ENCODE measurements at places on chromosomes 5 and 9.

- no peak for DNase-seq
Measured at GRCh38 chr9:87748881-87749280, 23.0 kb downstream of the CTSL start.

- DNase-seq: no peak
Measured at GRCh38 chr9:96168882-96169281, 133.1 kb downstream of the HSD17B3 start.

GRCh38 chr5:78983601-78984438, 1.3 kb downstream of the ARSB start:
- DNase-seq: no peak

- no peak for DNase-seq
Measured at GRCh38 chr9:74330487-74331214, 166.5 kb upstream of the RORB start.

DNA sequence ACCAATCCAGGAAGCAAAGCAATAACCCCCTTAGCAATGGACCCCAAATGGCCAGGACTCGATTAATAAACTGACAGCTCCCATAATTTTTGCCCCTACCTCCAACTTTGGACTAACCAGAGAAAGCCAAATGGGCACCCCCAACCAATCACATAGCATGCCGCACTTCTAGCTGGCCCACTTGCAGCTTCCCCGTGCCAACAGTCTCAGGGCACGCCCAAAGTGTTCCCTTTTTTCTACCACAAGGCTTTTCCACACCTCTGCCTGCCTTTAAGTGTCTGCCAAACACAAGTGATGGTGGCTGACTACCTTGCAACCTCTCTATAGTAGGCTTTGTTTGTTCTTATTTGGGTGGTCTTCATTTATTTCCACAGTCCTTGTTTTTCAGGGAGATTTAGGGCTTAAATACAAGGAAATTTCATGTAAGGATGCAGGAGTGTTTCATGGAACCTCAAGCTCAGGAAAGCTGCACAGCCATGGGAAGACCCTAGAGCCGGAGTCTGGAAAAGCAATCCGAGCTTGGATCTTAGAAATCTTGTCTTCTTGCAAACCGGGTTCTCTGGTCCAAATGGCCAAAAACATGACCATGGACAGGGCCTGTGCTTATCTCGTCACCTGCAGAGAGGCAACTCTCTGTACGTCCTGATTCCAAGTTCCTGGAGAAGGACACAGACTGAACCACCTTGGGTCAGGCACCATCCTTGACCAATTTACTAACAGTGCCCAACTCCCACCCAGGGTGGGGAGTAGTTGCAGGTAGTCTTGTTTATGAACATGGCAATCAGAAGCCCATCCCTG, 89.2 kb downstream of the THBS4 start:
- no peak for DNase-seq

- no peak for DNase-seq
Measured at GRCh38 chr5:56543441-56544388, 271.6 kb upstream of the MAP3K1 start.

DNA sequence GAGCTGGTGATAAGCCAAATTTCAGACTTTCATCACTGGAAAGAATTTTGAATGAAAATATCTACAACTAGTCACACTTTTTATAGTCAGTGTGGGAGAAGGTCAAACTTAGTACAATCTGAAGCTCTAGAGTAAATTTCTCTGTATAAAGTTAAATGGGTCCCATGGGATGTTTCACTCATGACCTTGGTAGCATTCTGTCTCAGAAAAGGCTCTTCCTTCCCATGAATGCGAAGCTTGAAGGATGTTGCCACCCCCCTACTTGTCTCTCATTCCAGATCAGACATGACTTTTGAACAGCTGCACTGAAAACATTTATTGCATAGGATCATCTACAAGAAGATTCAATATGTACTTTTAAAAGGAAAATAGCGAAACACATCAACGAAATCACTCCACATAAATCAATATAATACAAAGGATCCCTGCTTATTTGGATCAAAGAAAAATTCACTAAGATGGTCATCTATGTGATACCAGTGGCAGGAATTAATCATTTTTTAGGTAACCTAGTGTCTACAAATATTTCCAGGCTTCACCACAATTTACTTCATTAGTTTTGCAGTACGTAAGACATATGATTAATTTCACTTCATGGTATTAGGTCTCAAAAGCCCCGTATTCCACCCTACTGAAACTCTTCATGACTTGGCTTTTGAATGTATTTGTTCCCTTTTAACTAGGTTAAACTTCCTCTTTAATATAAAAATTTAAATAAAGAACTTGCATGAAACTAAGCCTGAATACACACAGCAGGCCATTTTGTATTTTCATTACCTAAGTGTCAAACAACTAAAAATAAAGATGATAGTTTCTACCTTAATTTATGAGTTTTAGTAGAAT, 4.4 kb downstream of the ST8SIA4 start:
- DNase-seq: no peak

GRCh38 chr9:81132796-81133195, 556.6 kb downstream of the TLE1 start:
- no peak for DNase-seq

- no peak for DNase-seq
Measured at GRCh38 chr5:175836737-175837136, 34.6 kb upstream of the CPLX2 start.

DNA sequence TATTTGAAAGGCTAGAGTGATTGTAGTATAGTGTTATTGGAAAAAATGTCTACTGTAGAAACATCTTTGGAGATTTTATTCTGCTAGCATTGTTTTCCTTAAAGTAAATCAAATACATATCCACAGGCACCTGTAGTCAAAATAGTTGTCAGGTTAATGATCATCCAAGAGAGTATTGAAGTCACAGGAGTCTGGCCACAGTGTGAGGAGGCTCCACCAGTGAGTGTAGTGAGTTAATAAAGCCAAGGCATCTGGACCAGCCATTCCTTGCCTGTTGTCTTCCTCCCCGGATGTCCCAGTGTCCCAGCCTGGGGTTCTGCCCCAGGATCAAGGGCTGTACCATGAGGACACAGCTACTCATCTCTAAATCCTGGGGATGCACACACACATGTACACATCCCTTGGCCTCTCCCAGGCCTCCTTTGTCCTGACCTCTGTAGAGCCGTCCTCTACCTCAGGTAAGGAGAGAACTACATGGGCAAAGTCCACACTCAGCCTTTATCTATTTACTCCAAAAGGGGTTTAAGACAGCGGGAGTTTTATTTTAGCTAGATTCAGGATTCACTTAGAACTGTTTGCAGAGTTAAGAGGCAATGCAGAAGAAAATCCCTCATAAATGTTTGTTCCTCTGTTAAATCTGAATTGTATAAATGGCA, 3.7 kb downstream of the PIK3R1 start:
- no peak for DNase-seq

DNA sequence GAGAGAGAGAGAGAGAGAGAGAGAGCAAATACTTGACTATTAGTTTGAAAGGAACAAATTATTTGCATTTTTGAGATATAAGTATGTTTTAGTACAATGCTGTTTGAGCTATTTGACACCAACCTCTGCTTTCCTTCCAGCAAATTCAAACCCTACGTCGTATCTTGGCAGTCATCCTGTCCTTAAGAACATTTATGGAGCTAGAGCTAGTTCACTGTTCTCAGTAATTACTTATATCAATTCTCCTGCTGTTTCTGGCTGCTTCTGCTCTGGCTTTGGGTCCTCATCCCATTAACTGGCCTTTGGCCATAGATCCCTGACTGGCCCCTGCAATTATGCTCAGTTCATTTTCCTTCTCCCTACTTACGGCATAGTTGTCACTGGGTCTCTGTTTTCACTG, 19.9 kb upstream of the ERAP2 start:
- DNase-seq: no peak

DNA sequence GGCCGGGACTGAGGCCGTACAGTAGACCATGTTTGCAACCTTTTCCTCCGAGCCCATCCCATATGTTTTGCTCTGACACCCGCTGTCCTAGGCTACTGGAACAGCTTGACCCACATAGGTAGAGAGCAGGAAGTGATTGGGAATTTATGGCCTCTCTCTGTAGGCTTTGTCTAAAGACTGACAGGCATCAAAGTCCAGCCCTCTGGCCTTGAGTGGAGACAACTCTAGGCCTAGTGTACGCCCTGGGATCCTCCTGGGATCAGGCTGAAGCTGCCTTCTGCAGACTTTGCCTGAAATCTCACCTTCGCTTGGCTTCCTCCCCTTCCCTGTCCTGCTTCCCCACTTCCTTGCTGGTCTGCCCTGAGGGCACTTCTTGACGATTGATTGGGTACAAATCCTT, 13.6 kb upstream of the AKNA start:
- DNase-seq: no peak

DNA sequence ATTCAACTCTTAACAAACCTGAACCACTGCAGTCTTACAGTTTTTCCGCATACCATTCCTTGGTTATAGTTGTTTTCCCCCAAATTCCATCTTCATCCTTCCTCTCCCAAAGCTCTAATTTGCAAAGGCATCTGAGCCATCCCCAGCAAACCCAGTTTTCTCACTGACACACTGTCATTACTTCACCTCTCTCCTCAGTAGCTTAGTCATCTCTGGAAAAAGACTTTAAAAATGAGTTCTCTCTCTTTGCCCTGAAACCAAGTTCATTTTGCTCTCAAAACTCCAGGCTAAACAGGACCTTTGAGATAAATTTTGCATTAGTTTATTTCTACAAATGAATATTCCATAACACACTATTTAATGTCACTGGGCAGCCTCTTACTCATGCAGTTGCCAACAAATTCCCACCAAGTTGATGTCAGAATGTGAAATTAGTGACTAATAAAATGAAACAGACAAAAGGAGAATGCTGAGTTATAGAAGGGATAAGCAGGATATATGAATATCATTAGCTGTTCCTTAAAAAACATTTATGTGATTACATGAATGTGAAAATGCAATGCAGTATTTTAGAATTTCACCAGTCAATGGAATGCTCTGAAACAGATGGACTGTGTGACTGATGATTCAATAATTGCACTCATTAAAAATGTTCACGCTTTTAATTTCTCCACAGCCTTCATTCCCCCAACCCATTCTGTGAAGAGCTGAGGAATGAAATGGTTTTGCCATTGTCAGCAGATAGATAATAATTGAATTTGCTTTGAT, 107.4 kb upstream of the DMAC1 start:
- no peak for DNase-seq

DNA sequence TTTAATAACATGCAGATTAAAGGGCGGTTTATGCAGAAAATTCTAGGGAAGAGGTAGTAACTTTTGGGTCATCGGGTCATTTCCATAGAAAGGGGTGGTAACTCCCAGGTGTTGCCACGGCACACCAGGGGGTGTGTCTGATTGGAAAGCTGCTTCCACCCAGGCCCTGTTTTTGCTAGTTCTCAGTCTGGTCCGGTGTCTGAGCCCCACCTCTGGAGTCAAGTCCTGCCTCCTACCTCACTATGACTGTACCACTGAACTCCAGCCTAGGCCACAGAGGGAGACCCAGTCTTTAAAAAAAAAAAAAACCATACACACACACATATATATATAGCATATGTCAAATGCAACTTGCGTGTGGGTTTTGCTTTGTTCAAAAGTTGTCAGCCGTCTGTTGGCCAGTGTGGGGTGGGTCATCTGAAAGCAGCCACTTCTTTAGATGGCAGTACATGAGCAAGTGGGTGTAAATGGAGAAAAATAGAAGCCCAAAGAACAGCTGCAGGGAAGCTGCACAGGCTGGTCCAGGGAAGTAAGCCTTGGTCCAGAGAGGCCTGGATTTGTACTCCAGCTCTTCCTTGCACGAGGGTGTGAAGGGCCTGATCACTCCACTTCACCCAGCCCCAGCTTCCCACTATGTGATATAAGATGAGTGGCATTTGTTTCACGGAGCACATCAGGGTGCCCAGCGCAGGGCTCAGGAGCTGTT, 110.7 kb upstream of the SPRY4 start:
- DNase-seq: no peak

DNA sequence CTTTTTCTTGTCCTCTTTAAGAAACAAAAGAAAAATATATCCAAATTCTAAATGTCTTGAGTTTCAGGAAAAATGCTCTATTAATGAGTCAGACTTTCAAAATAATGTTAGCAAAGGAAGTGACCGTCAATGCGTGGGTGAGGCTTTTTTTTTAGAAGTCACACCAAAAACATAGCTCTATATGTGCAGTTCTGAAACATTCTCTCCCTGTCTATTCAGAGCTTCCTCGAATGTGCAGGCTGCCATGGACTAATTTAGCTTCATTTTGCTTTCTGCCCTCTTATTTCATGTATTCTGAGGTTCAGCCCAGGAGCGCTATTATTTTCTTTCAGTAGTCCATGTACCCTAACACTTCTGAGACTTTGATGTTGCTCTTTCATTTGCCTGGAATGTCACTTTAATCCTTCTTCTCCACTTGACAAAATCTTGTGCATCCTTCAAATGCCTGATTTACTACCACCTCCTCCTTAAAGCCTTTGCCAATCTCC, 72.5 kb upstream of the RASA1 start:
- no peak for DNase-seq

- DNase-seq: no peak
Measured at GRCh38 chr5:11377896-11378295, 526.4 kb downstream of the CTNND2 start.

DNA sequence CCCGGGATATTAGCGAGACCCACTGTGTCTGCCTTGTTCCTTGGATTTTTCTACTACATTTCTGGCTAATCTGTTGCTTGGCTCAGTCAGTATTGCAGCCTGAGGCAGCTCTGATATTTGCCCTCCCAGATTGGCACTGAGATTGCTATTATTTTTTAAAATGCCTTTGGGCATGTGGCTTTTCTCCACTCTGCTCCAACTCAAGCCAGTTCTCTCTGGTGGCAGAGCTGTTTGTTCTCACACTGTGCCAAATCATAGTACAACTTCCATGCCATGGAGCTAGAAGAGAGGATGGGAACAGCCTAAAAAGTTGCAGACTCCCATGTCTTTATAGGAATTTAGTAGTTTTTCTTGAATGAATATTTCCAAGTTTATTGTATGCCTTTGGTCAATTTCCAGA, 155.9 kb upstream of the ATP10B start:
- no peak for DNase-seq

- no peak for DNase-seq
Measured at GRCh38 chr9:90969021-90969675, 167.5 kb downstream of the SYK start.

DNA sequence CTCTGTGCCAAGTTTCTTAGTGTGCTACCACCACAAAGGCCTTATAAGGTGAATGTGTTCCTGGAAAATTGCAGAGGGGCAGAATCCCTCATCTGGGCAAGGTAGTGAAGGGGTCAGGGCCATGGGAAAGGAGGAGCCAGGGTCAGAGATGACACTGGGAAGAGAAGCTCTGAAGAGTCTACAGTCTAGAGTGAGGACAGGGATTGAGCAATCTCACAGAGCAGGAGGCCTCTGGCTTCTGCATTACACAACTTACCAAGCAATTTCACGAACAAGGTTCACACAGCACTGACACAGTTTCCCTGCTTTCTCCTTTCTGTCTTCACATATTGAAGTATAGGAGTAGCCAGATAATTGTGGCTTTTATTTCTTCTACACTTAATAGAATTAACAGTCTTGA, 24.5 kb upstream of the IDNK start:
- DNase-seq: no peak

- no peak for DNase-seq
Measured at GRCh38 chr5:150180241-150181026, 9.4 kb upstream of the SLC6A7 start.

- DNase-seq: no peak
Measured at GRCh38 chr5:149019679-149020078, 43.2 kb downstream of the SH3TC2 start.

- no peak for DNase-seq
Measured at GRCh38 chr9:106486685-106487084, 376.3 kb upstream of the ZNF462 start.

GRCh38 chr9:123157221-123157620, 111.2 kb downstream of the STRBP start:
- DNase-seq: no peak

- DNase-seq: no peak
Measured at GRCh38 chr5:54249210-54250028, 61.0 kb downstream of the ARL15 start.

All from activated T-cell treated with anti-CD3 and anti-CD28 coated beads for 48 hours (primary cell).